ENCODE measurements at places on chromosomes 4 and X.
A peak's percentile ranks its signal among the peaks of the same experiment; 100 is the strongest.

DNA sequence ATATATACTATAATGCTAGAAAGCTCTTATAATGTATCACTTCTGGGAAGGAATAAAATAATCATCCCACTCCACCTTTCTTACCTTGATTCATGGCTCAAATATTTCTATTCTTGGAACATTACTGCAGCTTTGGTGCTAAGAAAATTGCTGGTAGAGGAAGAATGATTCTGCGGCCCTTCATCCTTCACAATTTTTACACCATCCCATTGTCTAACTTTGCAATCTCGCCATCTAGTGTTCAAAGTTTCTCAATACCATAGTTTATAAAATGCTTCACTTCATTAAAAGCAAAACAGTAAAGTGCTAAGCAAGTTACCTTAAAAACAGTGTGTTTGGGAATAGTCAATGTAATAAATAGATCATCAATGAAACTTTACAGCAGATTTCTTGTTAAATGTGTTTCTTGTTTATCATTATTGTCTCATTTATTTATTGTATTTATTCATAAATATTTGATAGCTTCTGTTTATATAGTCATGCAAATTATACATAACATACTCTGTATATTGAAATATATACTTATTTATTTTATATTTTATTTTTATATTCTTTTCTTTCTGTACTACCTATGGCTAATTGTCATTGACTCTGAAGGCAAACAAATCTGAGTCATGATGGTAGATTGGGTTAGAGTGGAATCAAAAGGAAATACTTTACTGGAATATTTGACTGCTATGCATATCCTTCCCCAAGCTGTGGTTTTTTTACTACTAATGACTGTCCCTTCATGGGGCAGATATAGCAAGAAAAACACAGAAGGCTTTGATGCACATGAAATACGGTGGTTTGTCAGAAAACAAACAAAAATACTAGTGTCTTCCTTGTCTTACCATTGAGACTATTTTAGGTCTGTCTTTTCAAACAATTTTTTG, 390.7 kb downstream of the MAPK10 start:
- DNase-seq: peak; percentile 66

GRCh38 chrX:139758250-139758649, 50.3 kb upstream of the MCF2 start:
- DNase-seq: no peak

GRCh38 chrX:9746148-9746888, 19.3 kb downstream of the GPR143 start:
- peak; percentile 88 for DNase-seq

GRCh38 chr4:53221832-53222480, 143.9 kb downstream of the SCFD2 start:
- DNase-seq: peak; percentile 13

- no peak for DNase-seq
Observed at GRCh38 chr4:62571494-62571893, 1371.4 kb downstream of the ADGRL3 start.

- DNase-seq: no peak
Observed at GRCh38 chrX:44017676-44018075, 44.5 kb upstream of the NDP start.

GRCh38 chrX:51851507-51852085, 41.8 kb upstream of the MAGED1 start:
- DNase-seq: peak; percentile 47

DNA sequence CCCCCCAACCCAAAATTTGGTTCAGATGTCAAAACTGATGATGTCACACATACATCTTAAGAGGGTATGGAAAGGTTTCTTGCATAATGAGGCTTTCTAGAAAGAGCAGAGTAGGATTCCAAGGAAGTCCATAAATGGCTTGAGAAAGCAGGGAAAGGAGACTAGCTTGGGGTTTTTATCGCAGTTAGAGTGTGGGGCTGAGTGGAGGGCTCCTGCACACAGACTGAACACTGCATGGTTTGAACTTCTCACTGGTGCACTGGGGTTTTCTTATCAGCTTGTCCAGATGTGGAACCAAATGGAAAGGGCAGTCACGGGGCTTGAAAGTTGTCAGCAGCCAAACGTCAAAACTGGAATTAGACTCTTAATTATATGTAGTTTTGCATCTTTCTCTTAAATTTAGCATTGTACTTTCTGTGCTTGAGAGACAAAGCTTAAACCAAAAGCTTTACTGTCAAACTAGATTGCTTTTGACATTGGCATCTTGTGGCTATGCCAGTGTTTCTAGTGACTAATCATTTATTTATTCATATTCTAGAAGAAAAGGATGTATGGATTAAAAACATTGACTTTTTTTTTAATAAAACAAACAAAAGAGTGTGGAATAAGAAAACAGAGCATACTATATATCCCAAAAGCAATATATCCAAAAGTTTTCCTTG, 78.3 kb upstream of the STIM2 start:
- no peak for DNase-seq

GRCh38 chr4:118866442-118866841, 22.2 kb upstream of the SYNPO2 start:
- no peak for DNase-seq

DNA sequence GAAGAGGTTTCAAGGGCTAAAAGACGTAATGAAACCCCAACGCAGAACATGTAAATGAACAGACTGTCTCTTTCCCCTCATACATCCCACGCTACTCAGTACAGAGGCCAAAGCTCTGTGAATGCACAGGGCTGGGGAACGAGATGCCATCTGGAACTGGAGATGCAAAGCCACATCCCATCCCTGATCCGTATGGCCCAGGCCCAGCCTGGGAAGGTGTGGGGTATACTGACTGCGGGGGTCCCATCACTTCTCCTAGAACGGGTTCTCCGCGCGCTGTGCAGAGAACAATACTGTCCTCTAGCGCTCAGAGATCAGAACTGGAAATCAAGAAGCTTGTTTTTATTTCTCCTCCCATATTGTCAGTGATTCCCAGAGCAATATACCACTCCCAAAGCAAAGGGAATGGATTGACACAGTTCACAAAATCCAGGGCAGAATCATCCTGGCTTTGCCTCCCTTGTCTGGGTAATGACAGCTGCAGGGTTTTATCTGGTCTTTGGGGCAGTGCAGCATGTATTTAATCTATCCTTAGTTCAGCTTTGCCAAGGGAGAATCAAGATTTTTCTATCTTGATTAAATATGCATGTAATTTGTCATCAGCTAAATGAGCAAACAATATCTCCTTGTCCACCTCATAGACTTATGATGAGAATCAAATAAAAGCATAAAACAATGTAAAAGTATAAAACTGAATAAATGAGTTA, 47.3 kb upstream of the TLR3 start:
- peak; percentile 27 for DNase-seq
